ENCODE measurements at places on chromosomes 16 and 17.

GRCh38 chr16:27413956-27414355 is 12.0 kb downstream of the IL21R start:
- no peak for DNase-seq

GRCh38 chr16:20901436-20902112 is 1.0 kb downstream of the LYRM1 start:
- no peak for DNase-seq

DNA sequence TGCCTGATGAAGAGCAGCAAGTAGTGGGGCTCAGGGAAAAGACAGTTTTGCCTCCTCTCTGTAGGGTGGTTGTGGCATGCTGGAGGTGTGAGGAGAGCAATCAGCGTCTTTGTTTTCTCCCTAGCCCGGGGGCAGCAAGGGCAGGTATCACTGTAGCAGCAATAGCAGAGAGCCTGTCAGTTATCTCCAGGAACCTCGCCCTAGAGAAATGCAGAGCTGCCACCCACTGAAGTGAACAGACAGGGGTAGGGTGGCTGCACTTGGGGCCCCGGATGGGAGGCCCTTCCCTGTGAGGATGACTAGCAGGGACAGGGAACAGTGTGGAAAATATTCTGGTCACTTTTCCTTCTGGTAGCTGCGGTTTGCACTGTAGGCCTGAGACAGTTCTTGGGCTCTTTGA is 886.5 kb downstream of the CDH8 start:
- DNase-seq: no peak

DNA sequence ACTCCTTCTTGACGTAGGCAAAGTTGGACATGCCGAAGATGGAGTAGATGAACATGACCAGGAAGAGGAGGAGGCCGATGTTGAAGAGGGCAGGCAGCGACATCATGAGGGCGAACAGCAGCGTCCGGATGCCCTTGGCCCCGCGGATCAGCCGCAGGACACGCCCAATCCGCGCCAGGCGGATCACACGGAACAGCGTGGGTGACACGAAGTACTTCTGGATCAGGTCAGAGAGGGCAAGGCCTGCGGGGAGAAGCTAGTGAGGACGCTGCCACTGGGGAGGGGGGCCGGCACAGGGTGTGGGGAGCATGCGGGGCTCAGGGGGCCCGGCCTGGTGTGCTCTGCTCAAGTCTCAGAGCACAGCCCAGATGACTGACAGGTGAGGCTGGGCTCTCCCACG is 9.6 kb upstream of the CD79B start:
- DNase-seq: no peak

DNA sequence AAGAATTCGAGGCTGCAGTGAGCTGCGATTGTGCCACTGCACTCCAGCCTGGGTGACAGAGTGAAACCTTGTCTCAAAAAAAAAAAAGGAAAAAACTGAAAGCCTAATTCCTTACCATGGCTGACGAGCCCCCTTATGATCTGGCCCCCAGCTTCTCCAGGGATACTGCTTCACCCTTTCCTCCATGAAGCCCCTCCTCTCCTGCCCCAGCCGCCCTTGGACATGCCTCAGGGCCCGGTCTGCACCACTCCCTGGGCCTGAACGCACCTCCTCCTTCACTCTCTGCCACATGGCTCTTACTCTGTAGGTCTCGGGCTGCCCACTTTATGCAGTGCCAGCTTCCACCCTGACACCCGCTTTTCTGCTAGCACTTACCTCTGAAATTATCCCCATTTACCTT is 65.3 kb downstream of the COG7 start:
- DNase-seq: no peak

DNA sequence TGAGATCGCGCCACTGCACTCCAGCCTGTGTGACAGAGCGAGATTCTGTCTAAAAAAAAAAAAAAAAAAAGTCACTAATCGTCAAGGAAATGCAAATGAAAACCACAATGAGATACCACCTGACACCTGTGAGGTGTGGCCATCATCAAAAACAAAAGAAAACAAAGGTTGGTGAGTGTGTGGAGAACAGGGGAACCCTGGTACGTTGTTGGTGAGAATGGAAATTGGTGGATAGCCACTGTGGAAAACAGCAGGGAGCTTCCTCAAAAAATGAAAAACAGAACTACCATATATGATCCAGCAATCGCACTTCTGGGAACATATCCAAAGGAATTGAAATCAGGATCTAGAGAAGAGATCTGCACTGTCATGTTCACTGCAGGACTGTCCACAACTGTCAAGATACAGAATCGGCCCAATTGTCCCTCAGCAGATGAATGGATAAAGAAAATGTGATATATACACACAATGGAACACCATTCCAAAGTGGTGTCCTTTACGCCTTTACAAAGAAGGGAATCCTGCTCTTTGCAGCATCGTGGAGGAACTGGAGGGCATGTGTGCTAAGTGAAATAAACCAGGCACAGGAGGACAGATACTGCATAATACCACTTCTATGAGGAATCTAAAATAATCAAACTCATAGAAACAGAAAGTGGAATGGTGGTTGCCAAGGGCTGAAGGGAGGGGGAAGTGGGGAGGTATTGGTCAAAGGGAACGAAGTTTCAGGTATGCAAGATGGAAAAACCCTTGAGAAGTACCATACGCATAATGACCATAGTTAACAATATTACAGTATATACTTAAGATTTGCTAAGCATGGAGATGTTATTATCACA is 63.5 kb upstream of the PLCG2 start:
- no peak for DNase-seq

DNA sequence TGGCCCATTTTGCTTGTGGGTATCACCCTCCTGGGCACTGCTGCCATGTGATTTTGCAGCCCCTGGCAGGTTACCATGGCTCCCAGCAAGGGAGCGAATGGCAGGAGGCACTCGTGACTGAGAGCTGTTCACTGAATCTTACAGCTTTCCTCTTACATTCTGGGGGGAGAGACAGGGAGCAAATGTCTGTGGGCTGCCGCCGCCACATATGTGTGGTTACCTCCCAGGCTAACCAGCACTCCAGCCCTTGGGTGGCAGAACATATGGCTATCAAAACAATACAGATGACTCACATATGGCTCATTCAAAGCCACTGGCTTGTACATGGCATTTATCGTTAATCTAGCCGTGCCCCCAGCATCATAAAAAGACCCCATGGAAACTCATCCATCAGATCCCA is 19.8 kb downstream of the GTF3C1 start:
- no peak for DNase-seq

DNA sequence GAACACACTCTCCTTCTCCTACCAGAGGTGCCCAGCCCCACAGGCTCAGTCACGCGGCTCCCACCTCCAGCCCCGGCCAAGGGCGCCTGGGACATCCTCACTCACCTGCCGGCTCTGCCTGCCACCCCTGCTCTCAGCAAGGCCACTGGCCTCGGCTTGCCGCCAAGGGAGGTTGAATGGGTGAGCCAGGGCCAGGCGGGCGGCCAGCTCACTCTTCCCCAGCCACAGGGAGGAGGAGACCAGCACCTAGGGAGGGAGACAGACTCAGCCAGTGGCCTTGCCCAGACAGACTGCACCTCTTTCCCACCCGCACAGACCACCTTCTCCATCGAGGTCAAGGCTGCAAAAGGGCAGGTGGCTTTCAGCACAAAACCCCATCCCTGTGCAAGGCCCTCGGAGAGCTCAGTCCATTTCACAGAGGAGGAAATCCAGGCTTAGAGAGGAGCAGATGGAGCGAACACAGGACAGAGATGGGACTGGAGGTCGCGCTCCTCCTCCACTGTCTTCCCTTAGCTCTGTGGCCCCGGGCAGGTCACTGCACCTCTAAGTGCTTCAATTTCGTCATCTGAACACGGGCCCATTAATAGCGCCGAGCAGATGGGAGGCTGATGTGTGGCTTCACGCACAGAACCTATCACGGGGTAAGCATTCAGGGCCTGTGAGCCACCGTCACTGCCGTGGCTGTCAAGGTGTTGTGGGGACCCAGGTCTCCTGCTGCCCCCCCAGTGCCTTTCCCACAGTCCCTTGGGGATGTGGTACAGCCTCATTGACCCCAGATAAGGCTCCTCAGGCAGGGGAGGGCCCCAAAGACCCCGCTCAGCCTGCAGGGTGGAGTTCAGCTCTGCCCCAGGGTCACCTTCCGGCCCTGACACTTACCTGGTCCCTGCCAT is 56.1 kb downstream of the RMI2 start:
- no peak for DNase-seq

GRCh38 chr17:56960596-56961538 is at the start of gene COIL:
TSS of gene COIL (minus strand) at chr17:56961050. CDS start at chr17:56961019, 31 bp downstream.
- peak; percentile 70 for DNase-seq

DNA sequence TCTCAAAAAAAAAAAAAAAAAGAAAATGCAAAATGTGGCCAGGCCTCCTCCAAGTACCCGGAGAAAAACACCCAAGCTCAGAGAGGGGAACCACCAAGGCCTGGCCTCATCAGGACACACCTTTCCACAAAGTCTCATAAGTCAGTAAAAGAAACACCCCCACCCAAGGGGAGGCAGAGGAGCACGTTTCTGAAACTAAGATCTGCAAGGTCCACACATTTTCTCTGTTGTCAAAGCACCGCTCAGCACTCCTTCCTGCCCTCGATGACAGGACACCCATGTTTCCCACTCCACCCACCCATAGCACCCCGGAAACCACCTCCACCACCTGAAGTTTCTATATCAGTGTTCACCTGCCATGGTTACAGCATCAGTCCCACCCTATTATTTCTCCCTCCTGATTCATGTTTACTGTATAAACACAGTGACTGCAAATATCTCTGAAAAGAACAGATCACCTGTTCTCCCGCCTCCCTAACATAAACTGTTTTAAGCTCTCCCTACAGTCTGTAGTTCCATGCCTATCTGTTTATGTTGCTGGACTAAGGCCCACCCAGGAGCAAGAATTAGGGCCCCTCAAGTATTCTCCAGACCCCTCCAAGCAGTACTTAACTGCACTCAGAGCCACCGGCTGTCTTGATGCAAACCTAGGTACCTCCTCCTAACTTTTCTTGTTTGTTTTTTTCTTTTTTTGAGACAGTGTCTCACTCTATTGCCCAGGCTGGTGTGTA is 2.0 kb downstream of the CORO7 start:
- DNase-seq: no peak

GRCh38 chr16:2603165-2604015 is 65.6 kb downstream of the PDPK1 start:
- DNase-seq: peak; percentile 97

GRCh38 chr17:75684924-75685323 is 17.8 kb downstream of the SAP30BP start:
- no peak for DNase-seq

GRCh38 chr16:57614536-57614935 is 13.9 kb upstream of the ADGRG1 start:
- no peak for DNase-seq

GRCh38 chr16:35754391-35755369 is 2295.3 kb downstream of the TP53TG3F start:
- DNase-seq: no peak

GRCh38 chr17:13176436-13176835 is 158.6 kb upstream of the ELAC2 start:
- DNase-seq: no peak

DNA sequence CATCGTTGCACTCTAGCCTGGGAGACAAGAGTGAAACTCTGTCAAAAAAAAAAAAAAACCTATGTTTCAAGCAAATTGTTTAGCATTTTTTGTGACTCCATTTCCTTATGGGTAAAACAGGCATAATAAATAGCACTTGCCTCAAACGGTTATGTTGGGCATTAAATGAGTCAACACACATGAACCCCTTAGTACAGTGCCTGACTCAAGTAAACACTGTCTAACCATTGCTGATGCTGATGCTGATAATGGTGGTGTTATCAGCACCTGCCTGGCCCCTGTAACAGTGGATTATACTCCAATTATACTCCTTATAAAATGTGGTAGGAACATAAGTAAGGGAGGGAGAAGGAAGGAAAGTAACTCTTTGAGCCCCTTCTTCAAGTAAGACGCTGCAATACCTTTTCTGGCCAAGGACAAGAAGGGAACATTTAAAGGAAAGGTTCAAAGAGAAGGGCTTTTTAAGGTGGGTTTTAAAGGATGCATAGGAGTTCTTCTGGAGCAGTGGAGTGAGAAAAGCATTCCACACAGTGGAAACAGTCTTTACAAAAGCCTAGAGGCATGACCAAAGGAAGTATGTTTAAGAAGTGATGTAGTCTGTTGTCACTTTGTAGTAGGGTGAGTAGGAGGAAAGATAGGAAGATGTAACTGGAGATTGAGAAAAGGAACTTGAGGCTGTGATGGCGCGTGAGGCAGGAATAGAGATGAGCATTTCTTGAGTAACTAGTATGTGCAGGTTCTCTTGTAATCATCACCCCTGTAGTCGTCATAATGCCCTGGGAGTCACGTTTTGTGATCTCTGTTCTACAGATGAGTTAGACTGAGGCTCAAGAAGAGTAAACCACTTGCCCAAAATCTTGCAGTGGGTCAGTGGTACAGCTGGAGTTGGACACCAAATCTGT is 4.3 kb downstream of the SCNN1B start:
- no peak for DNase-seq

DNA sequence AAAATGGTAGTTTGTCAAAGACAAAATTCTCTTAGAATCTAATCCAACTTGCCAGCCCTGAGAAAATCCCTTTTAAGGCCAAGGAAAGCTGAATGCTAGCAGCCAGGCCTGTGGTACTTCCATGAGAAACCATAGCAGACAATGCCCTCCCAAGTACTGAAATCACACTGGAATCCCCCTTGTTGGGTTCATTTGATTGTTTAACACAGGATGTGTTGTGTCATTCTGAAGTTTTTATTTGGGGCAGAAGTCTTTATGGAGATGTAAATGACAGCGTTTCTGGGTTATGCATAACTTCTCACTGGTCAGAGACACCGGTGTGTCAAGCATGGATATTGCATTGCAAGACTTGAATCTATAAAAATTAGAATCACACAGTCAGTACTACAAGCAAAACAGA is 6.0 kb upstream of the ARL2BP start:
- DNase-seq: no peak

- no peak for DNase-seq
Measured at GRCh38 chr16:2715966-2716885, 3.8 kb downstream of the PRSS27 start.

DNA sequence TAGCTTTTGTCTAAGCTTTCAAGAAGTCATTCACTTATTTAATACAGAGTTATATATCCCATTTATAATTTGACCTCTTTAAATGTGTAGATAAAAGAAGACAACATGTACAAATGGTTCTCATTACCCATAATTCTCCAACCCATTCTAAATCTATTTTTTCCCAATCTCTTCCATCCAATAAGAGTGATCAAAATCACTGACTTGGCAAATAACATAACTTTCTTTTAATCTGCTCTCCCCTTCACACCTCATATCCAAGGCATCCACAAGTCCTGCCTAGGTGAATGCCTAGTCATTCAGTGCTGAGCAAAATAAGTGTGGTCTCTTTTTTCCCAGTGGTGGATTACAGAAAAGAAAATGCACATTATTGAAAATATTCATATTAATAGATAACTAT is 1231.1 kb downstream of the CDH11 start:
- DNase-seq: no peak

GRCh38 chr17:42017866-42018200 is 594 bp upstream of the DNAJC7 start:
- DNase-seq: no peak

GRCh38 chr17:30555942-30556341 is 78.7 kb downstream of the GOSR1 start:
- no peak for DNase-seq

GRCh38 chr16:88770461-88771293 is 14.3 kb downstream of the PIEZO1 start:
- DNase-seq: peak; percentile 43

GRCh38 chr16:74281300-74281699 is 15.3 kb upstream of the PSMD7 start:
- no peak for DNase-seq

GRCh38 chr17:27491713-27492190 is 35.5 kb downstream of the KSR1 start:
- peak; percentile 73 for DNase-seq

GRCh38 chr17:64058621-64059020 is 38.2 kb upstream of the ICAM2 start:
- no peak for DNase-seq
